ENCODE measurements at places on chromosomes 5 and 9.
A peak's percentile ranks its signal among the peaks of the same experiment; 100 is the strongest.

DNA sequence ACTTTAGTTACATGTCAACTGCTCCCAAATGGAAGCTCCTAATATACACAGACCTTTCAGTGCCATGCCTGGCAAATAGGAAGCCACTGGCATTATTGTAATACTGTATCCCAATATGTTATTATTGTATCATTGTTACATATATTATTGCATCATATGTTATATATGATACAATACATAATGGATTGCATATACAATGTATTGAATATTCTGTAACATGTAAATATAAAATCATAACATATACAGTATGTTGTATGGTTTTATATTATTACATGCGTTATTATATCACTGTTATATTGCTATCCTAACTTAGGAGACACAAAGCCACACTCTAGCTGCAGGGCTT, 38.5 kb downstream of the RAPGEF1 start:
- H3K36me3 ChIP-seq = no peaks in the 10 kb centered on the region
- no peak for DNase-seq
- no peak overlapping the region for H3K4me3 ChIP-seq

DNA sequence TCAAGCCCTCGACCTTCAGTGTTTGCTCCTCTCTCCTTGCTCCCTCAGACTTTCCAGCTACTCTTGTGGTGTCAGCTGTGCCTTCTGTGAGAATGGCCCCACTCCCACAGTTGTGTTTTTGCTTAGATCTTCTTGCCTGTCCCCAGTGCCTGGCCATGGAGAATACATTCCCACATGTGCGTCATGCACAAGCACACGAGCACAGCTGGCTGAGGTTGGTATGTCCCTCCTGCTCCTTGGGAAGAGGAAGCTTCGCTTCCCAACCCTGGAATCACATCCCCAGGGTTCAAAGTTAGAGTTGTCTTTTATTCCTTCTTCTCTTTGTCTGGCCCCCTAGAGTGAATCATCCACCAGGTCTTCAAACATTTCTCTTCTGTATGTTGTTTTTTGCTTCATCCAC, 518.6 kb downstream of the CCDC171 start:
- H3K27ac ChIP-seq = no peak overlapping the region
- H3K4me3 ChIP-seq = no peak overlapping the region
- H3K36me3 ChIP-seq = no peaks in the 10 kb centered on the region
- DNase-seq = no peak
- no peaks in the 10 kb centered on the region for H3K27me3 ChIP-seq

DNA sequence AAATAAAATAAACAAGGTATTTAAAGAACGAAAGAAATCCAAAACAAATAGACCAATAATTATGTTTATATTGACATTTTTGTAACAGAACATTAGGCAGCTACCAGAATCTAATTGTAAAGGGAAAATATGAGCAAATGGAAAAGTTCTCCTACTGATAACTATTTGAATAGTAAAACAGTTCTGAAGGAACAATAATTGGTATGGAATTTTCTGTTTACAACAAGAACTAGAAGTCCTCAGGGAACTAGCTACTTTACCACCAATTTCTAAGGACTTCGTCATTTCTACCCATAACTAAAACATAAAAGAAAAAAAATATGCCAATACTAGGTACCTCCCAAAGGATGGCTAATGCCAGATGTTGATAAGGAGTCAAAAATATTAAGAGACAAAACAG, 58.5 kb downstream of the AP3B1 start:
- no peak overlapping the region for H3K27ac ChIP-seq
- no peak overlapping the region for H3K4me3 ChIP-seq
- DNase-seq = no peak
- H3K36me3 ChIP-seq = no peaks in the 10 kb centered on the region
- no peaks in the 10 kb centered on the region for H3K27me3 ChIP-seq

GRCh38 chr9:93174976-93175375, 9.0 kb upstream of the WNK2 start:
- H3K4me1 ChIP-seq = no peaks in the 10 kb centered on the region
- H3K27ac ChIP-seq = no peak overlapping the region
- H3K4me3 ChIP-seq = no peak overlapping the region
- no peaks in the 10 kb centered on the region for H3K27me3 ChIP-seq
- no peaks in the 10 kb centered on the region for H3K36me3 ChIP-seq
- no peak for DNase-seq

GRCh38 chr5:28603869-28604268, 1565.5 kb upstream of the CDH9 start:
- no peaks in the 10 kb centered on the region for H3K27me3 ChIP-seq
- no peaks in the 10 kb centered on the region for H3K4me1 ChIP-seq
- H3K4me3 ChIP-seq = no peak overlapping the region
- no peak for DNase-seq
- H3K36me3 ChIP-seq = no peaks in the 10 kb centered on the region

DNA sequence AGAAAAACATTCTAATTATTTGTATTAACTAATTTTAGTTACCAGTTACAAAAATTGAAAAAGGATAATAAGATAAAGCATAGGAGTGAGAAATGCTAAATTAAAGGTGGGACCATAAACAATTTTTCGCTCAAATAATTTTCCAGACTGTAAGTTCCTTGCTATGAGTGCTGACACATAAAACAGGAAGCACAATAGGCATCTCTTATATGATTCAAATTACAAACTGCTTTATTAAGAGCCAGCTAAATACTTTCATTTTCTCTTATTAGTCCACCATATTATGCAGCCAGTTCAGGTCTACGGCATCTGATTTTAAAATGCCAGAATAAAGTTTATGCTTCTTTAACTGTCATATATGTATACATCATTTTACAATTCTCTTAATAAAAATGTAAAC, 4.4 kb downstream of the RC3H2 start:
- DNase-seq = peak; percentile 27
- H3K4me1 ChIP-seq = peaks cover 52% of the 10 kb centered on the region
- no peak overlapping the region for H3K4me3 ChIP-seq
- H3K36me3 ChIP-seq = no peaks in the 10 kb centered on the region
- peak overlapping the region; percentile 27 for H3K27ac ChIP-seq

- DNase-seq = no peak
- no peaks in the 10 kb centered on the region for H3K27me3 ChIP-seq
- no peak overlapping the region for H3K4me3 ChIP-seq
- H3K27ac ChIP-seq = no peak overlapping the region
- no peaks in the 10 kb centered on the region for H3K36me3 ChIP-seq
Measured at GRCh38 chr5:16666130-16666882, 49.5 kb upstream of the RETREG1 start.

DNA sequence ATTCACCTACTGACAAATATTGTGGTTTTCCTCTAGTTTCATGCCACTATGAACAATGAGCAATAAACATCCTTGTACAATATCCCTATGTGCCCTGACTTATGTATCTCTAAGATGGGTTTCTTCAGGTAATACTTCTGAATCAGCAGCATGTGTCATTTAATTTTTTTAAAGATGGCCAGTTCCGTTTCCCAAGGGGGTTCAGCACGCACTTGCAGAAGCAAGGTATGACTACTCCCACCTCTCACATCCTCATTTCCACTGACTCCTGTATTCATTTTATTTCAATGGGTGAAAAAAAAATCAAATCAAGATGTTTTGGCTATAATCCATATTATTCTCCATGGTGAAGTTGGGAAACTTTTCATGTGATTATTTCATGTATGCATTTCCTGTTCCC, 14.7 kb upstream of the ADAMTS19 start:
- no peaks in the 10 kb centered on the region for H3K36me3 ChIP-seq
- no peaks in the 10 kb centered on the region for H3K4me1 ChIP-seq
- no peaks in the 10 kb centered on the region for H3K27me3 ChIP-seq
- H3K4me3 ChIP-seq = no peak overlapping the region

- H3K4me3 ChIP-seq = no peak overlapping the region
- no peaks in the 10 kb centered on the region for H3K36me3 ChIP-seq
Measured at GRCh38 chr5:32023816-32024215, 150.3 kb downstream of the GOLPH3 start.

GRCh38 chr5:146561711-146562110, 45.7 kb upstream of the GPR151 start:
- no peaks in the 10 kb centered on the region for H3K36me3 ChIP-seq
- no peak for DNase-seq
- H3K27ac ChIP-seq = no peak overlapping the region
- no peak overlapping the region for H3K4me3 ChIP-seq
- no peaks in the 10 kb centered on the region for H3K4me1 ChIP-seq

DNA sequence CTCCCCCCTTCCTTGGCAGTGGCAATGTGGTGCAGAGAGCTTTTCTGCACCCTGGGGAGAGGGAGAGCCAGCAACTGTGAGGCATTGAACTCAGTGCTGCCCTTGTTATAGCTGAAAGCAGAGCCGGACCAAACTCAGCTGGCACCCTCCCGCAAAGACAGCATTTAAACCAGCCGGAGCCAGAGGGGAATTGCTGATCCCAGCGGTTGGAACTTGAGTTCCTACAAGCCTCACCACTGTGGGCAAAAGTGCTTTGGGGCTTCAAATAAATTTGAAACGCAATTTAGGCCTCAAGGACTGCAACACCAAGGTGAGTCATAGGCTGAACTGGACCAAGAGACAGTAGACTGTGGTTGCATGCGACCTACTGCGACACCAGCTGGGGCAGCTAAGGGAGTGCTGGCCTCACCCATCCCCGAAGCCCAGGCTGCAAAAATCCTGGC, 207.6 kb upstream of the CDKN2B start:
- H3K27me3 ChIP-seq = peaks cover 3% of the 10 kb centered on the region
- H3K4me1 ChIP-seq = no peaks in the 10 kb centered on the region
- H3K36me3 ChIP-seq = no peaks in the 10 kb centered on the region
- no peak overlapping the region for H3K4me3 ChIP-seq
- H3K27ac ChIP-seq = no peak overlapping the region
- no peak for DNase-seq

- no peaks in the 10 kb centered on the region for H3K36me3 ChIP-seq
- no peaks in the 10 kb centered on the region for H3K4me1 ChIP-seq
- H3K4me3 ChIP-seq = no peak overlapping the region
- H3K27me3 ChIP-seq = no peaks in the 10 kb centered on the region
- no peak for DNase-seq
Measured at GRCh38 chr5:173297813-173298212, 30.4 kb downstream of the STC2 start.

- DNase-seq = no peak
- no peaks in the 10 kb centered on the region for H3K27me3 ChIP-seq
- H3K4me3 ChIP-seq = no peak overlapping the region
- no peaks in the 10 kb centered on the region for H3K4me1 ChIP-seq
Measured at GRCh38 chr9:135086597-135087488, 625 bp upstream of the OLFM1 start.

DNA sequence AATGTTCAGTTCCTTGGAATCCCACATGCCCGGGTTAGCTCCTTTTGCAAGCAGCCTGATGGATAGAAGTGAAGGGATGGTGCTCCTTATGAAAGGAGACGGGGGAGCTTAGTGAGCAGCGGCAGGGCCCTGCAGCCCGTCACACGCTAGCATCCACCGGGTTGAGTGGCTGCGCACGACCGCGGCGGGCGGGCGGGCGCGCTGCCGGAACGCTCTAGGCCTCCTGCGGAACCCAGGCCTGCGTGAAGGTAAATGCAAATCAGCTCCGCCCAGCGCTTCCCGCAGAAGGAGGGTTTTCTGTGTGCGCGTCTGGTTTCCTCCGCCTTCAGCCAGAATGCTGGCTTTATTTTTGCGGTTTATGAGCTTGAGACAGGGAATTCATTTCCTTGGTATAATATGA, 19.8 kb downstream of the IL12B start:
- DNase-seq = peak; percentile 13
- H3K4me3 ChIP-seq = peak overlapping the region; percentile 35
- H3K27ac ChIP-seq = no peak overlapping the region
- H3K4me1 ChIP-seq = peaks cover 10% of the 10 kb centered on the region

DNA sequence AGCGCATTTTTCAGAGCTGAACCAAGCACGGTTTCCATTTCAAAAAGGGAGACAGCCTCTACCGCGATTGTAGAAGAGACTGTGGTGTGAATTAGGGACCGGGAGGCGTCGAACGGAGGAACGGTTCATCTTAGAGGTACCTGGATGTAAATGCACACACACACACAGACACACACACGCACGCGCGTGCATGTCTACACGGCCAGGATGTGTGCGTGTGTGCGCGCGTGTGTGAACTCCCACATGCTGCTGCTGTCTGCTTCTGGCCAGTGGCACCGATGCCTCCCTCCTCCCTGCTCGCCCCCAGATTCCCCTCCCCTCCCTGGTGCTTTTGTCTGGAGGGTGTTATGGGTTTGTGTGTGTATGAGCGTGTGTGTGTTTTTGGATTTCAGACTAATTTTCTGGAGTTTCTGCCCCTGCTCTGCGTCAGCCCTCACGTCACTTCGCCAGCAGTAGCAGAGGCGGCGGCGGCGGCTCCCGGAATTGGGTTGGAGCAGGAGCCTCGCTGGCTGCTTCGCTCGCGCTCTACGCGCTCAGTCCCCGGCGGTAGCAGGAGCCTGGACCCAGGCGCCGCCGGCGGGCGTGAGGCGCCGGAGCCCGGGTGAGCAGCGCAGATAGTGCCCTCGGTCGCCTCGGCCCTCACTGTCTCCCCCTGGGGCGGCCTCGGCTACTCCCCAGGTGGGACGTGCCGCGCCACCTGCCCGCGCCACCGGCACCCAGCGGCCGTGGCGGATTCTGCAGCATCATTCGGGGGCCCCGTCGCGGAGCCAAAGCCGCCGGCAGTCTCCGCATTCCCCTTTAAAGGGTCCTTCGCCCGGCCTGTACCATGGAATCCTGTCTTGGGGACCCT, at the start of gene NTRK2:
Gene NTRK2 (plus strand): TSS at position 442 of the 850 bp plus-strand sequence. CDS start 1,020 bp downstream, outside the sequence.
- DNase-seq = no peak
- H3K4me1 ChIP-seq = no peaks in the 10 kb centered on the region
- no peak within 1 kb of the TSS for H3K27ac ChIP-seq
- H3K36me3 ChIP-seq = no peaks in the 10 kb centered on the region

GRCh38 chr9:91193658-91194391, 167.9 kb downstream of the AUH start:
- no peaks in the 10 kb centered on the region for H3K36me3 ChIP-seq
- no peaks in the 10 kb centered on the region for H3K27me3 ChIP-seq
- peak overlapping the region; percentile 74 for H3K4me3 ChIP-seq
- DNase-seq = peak; percentile 74
- H3K4me1 ChIP-seq = peaks cover 30% of the 10 kb centered on the region

DNA sequence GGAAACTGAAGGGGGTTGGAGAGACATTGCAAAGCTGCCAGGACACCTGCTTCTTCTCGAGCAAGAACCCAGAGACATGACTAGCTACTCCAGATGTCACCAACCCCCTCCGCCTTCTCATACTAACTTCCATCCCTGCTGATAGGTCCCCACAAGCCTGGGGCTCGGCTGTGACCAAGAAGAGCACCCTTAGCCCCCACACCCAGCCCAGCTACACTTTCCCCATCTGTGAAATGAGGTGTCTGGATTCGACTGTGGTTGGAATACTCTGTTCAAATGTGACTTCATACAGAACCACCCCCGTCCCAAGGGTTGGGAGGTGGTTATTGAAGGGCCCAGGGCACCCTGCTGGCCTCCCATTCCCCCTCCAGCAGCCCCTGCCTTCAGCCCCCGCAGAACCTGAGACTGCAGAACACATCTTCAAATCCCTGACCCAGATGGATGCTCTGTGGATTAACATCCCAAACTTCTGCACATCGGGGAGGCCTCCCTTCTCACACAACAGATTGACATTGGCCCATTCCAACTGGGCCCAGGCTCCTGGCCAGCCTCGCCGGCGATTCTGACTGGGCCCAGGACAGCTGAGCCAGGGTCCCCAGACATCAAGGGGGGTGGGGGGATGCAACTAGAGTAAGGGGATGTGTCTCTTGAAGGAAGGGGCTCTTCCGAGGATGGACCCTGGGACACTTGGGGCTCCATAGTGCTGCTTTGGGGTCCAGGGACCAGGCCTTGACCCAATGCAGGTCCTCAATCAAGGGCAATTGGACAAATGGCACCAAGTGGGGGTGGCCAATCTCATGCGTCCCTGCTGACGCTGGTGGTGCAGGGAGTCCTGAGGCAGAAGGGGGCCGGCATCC, 21.7 kb upstream of the FIBCD1 start:
- peaks cover 16% of the 10 kb centered on the region for H3K27me3 ChIP-seq
- DNase-seq = no peak
- no peaks in the 10 kb centered on the region for H3K4me1 ChIP-seq
- H3K36me3 ChIP-seq = no peaks in the 10 kb centered on the region
- H3K27ac ChIP-seq = no peak overlapping the region
- no peak overlapping the region for H3K4me3 ChIP-seq

Measured in CD8-positive, alpha-beta memory T cell (primary cell).